IPS DF 19.7 (cell line): ENCODE measurements at places on chromosomes 6 and 20.

DNA sequence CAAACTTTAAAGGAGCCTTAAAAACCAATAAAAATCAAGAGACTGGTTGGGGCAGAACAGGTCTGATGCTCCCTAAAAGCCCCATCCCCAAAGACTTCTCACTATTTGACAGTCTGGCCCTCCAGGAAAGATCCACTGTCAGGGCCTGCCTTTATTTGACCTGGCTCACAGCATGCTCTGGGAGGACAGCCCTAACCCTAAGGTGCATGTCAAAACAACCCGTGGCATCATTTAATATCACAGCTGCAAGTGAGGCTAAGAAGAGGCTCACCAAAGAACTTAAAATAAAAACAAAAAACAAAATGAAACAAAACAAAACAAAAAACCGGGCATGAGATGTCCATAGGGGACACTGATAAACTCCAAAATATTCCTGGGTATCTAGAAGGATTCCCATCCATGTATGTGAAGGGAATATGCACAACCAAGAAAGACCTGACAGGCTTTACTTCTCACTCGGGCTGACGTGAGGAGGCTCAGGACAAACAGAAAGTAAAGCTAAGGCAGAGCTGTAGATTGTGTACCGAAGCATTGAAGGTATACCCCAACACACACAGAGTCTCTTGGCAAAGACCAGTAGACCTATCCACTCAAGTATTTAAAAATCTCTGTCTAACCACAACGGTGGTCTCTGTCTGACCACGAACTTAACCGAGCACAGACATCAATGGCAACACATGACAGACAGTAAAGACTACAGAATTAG, 57.3 kb downstream of the AHI1 start:
- DNase-seq = no peak

DNA sequence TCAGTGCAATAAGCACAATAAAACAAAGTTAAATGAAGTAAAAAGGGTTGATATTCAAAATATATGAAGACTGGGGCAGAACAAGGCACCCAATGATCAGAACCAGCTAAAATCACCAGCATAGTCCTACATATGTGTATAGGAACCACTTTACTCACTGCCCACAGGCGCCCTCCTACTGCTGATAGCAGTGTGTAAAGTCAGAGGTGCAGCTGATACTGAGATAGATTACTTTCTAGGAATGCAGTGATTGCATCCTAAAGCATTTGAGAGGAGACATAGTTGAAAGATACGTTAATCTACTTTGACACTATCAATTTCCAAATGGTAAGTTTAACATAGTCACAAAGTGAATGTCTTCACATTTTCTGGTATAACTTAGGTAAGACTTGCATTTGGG, 161.1 kb upstream of the MCHR2 start:
- no peak for DNase-seq

DNA sequence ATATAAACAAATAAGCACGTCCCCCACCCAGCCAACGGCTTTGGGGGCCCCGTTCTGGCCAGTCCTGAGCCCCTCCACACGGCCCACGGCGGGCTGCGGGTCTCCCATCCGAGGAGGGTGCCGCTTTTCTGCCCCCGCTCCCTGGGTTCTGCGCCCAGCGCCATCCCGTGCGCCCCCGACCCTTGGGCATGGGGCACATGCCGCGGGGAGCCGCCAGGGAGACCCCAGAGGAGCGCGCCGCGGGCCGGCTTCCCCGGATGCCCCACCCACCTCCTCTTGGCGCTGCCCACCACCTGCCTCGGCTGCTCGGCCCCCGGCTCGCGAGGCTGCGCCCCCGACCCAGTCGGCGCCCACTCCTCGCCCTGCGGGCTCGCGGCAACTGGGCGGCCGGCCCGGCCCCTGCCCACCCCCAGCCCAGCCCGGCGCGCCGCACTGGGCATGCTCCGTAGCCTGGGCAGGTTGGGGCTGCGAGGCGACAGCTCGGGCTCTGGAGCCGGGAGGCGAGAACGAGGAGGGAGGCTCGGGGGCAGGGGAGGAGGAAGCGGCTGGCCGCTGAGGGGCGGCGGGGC, 570 bp upstream of the PLCB4 start:
- DNase-seq = no peak

- no peak for DNase-seq
Observed at GRCh38 chr6:77124604-77125003, 338.7 kb downstream of the HTR1B start.

DNA sequence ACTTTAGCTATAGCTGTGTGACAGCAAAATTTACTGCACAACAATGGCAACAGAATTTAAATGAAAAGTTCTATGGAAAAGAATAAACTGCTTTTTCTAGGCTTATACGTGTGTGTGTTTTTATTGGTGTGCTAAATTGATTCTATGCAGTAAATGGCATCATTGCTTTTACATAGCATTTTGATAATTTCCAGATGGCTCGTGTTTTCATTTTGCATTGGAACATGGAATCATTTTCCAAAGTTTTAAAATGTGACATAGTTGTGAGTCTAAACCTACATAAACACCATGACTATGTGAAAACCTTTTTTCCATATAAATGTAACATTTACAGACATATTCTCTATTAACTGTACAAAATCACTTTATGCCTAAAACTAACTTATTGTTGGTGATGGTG, 127.8 kb downstream of the SIM1 start:
- DNase-seq = no peak

GRCh38 chr6:142696123-142697000, 248.6 kb downstream of the HIVEP2 start:
- DNase-seq = no peak

DNA sequence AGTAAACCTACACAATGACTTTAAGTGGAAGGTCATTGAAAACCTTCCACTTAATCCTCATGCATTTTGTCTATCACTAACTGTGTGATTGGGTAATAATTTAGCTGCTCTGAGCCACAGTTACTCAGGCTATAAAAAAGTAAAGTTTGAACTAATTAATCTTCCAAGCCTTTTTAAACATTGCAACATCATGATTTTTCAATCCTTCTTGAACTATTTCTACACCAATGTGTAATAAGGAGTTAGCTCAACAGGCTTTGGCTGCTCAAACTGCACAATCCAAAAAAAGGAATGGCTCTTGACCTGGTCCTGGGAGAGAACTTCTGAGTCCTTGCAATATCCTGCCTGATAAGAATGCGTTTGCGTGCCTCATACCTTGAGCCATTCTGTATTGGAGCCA, 34.8 kb upstream of the FILIP1 start:
- DNase-seq = no peak

DNA sequence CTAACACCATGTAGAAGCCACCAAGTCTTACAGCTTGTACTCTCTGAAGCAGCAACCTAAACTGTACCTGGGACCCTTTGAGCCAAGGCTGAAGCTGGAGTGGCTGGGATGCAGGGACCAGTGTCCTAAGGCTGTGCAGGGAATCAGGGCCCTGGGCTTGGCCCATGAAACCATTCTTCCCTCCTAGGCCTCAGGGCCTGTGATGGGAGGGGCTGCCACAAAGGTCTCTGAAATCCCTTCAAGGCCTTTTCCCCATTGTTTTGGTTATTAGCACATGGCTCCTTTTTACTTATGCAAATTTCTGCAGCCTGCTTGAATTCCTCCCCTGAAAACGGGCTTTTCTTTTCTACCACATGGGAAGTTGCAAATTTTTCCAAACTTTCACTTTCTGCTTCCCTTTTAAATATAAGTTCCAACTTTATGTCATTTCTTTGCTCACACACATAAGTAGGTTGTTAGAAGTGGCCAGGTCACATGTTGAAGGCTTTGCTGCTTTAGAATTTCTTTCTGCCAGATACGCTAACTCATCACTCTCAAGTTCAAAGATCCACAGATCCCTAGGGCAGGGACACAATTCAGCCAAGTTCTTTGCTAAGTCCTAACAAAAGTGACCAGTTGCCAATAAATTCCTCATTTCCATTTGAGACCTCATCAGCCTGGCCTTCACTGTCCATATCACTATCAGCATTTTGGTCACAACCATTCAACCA, 28.2 kb upstream of the ATXN1 start:
- no peak for DNase-seq

GRCh38 chr6:139584599-139584998, 210.2 kb upstream of the CITED2 start:
- no peak for DNase-seq

DNA sequence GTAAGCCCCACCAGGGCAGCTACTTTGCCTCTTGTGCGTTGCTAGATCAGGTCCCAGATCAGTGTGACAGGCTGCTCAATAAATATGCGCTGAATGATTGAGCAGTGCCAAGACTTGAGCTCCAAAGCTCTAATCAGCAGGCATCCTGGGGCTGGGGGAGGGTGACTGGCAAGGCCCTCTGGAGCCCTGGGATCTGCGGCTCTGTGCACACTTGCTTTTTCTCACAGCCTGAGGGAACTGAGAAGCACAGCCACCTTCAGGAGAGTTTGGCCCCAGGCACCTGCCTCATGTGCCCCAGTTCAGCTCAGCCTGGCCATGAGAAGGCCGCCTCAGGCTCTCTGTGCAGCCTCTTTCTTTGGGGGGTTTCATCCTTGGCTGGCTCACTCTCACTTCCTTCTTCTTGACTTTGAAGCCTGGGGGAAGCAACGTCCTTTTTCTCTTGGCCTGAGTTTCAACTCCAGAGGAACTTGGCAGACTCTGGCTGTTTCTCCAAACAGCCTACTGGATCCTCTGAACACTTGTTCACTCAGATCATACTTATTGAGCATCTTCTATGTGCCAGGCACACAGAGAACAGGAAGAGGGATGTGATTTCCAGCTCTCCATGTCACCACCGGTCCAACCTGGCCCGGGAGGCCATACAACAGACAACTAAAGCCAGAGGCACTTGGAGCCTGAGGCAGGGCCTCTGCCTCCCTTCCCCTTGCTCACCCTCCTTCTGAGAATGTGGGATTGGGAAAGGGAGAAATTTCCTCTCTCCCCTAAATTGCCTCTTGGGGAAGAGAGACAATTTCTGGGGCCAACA, 114.0 kb downstream of the VEGFA start:
- no peak for DNase-seq

DNA sequence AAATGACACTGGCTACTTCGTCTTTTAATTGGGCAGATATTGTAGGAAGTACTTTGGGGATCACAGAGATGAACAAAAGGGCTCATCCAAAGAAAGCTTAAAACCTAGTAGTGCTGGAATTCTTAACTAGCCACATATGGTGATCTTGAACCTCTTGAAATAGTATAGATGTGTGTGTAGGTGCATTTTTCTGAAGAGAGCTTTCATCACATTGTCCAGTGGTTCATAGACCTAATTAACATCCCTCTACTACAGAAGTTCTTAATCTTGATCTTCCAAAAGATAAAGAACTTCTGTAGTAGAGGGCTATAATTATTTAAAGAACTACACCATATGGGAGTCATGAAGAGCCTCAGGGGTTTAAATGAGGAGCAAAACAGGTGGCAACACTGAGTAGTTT, 2.3 kb upstream of the PRIM2 start:
- no peak for DNase-seq

- no peak for DNase-seq
Observed at GRCh38 chr6:150549674-150550101, 50.0 kb upstream of the PLEKHG1 start.

- no peak for DNase-seq
Observed at GRCh38 chr6:167676666-167677421, 149.9 kb upstream of the AFDN start.

GRCh38 chr6:1552296-1552761, 57.4 kb upstream of the FOXC1 start:
- DNase-seq = no peak

DNA sequence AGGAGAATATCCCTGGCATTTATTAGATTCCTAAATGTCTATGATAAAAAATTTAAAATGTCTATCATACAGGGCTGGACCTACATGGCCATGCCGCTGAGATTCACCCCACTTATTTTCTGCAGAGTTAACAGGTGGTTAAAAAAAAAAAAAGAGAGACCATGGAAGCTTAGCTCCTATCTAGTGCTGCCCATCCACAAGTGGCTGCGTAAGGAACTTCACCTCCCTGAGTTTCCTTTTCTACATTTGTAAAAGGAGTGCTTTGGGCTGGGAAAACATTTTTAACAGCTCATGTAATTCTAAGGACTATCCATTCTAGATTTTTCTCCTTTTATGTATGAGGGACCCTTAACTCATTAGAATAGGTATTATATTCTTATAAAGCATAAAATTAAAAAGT, 534.1 kb downstream of the MMUT start:
- DNase-seq = no peak

DNA sequence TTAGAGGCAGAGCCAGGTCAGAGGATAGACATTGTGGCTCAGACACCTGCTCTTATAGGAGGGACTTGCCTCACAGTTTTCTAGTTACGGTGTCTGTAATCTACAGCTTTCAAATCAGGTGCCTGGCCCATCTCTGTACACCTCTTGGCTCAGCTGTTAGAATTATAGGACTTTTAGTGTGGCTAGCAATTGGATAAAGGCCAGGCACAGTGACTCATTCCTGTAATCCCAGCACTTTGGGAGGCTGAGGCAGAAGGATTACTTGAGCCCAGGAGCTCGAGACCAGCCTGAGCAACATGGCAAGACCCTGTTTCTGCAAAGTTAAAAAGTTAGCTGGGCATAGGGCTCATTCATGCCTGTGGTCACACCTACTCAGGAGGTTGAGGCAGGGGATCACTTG, 20.0 kb downstream of the BRPF3 start:
- no peak for DNase-seq

GRCh38 chr6:35731736-35732532, 4.9 kb upstream of the ARMC12 start:
- DNase-seq = no peak

- no peak for DNase-seq
Observed at GRCh38 chr20:20237093-20237959, 130.6 kb upstream of the INSM1 start.
